WTC11 (cell line): ENCODE measurements at places on chromosomes 5 and 9. TPM values are rescaled to one million over a fixed set of nuclear protein-coding genes. Genes with fewer than 3 reads are reported as not detected.

DNA sequence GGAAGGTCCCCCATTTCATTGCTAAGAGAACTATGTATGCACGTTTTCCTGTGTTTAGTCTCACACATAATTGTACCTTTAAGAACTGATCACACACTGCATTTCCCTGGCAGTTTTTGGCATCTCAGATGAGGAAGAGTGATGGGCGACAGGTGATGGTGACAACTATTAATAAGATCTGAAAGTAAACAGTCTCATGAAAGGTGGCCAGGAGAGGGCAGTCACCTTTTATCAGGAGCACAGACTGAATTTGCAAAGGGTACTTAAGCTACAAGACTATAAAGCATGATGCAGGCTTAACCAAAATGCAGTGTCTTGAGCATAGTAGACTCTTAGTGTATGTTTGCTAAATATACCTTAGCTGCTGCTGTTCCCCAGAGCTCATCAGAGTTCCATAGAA lies 91.5 kb downstream of the GHR start:
- DNase-seq, result no peak

GRCh38 chr9:130825351-130825651 lies 9.8 kb upstream of the ABL1 start:
- no peak for DNase-seq

GRCh38 chr9:17068671-17069070 lies 66.2 kb upstream of the CNTLN start:
- DNase-seq, result no peak

- no peak for DNase-seq
Measured at GRCh38 chr9:111599955-111600343, 502 bp upstream of the PTGR1 start.

DNA sequence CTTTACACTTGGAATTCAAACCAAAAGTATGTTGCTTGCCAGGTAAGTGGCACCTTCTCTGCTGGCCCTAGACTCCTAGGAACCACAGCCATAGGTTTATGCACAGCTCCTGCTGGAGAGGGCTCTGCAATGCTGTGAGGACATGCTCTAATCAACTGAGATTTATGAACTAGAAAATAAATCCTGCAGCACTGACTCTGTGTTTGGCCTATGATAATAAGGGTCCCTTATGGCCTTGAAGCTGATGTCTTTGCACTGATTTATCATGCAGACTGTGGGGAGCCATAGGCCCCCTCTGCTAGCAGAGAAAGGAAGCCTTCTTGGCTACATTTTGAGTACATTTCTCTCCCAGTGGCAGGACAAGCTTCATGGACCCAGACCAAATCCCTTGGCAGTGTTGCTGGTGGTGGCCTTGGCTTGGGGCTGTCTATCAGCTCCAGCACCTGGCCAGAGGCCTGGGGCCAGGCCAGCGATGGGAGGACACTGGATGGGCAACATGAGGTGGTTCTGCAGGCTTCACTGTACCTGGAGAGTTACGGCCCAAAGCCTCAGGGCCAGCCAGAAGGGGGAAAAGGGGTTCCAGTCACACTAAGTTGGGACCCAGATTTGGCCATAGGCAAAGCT lies 178.0 kb downstream of the SEMA6A start:
- no peak for DNase-seq

PTGDS gene
- 2.2 to 4.0 TPM (median 2.9 TPM) in 3 replicates for total RNA-seq

INSL6 gene
- total RNA-seq, result not detected in 3 replicates

FBXL7 gene
- 13.8 to 15.9 TPM (median 14.4 TPM) in 3 replicates for total RNA-seq

ORM2 gene
- 0.73 to 1.6 TPM (median 1.0 TPM) in 3 replicates for total RNA-seq
